ENCODE measurements at places on chromosomes 3 and 15.

- DNase-seq: no peak
Measured at GRCh38 chr3:126146034-126146433, 34.4 kb downstream of the ALDH1L1 start.

GRCh38 chr3:189148081-189148507, 23.7 kb upstream of the TPRG1 start:
- no peak for DNase-seq

- DNase-seq: peak; percentile 37
Measured at GRCh38 chr15:65638681-65639089, 16.9 kb downstream of the SLC24A1 start.

DNA sequence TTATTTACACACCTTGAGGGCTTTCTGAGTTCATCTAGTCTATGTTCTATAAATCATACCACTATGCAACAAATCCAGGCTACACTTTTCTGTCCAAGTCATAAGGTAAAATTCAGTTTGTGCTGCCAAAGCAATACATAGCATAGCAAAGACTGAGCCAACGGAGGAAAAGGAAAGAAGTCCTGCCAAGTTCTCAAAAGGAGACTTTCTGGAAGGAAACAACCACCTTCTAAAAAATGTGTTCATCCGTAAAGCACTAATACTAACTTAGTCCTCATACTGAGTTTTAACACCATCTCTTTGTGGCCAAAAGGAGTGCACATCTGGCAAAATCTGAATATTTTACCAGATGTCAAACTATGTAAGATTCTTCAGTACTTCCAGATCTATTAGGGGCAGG, 620.2 kb downstream of the RBMS3 start:
- no peak for DNase-seq

GRCh38 chr3:50242381-50242770, 6.4 kb downstream of the GNAI2 start:
- no peak for DNase-seq

GRCh38 chr3:128177865-128178264, 24.6 kb downstream of the EEFSEC start:
- DNase-seq: no peak

GRCh38 chr15:85761635-85762034, 33.1 kb downstream of the KLHL25 start:
- no peak for DNase-seq

- DNase-seq: no peak
Measured at GRCh38 chr3:46087871-46088270, 60.6 kb upstream of the XCR1 start.

Data from C1 segment of cervical spinal cord (tissue), 14 donors.